ENCODE measurements at places on chromosomes 1 and 21. TPM values are rescaled to one million over a fixed set of nuclear protein-coding genes. Genes with fewer than 3 reads are reported as not detected.
A peak's percentile ranks its signal among the peaks of the same experiment; 100 is the strongest.

- no peak for DNase-seq
Measured at GRCh38 chr1:7300893-7301663, 470.0 kb upstream of the VAMP3 start.

DNA sequence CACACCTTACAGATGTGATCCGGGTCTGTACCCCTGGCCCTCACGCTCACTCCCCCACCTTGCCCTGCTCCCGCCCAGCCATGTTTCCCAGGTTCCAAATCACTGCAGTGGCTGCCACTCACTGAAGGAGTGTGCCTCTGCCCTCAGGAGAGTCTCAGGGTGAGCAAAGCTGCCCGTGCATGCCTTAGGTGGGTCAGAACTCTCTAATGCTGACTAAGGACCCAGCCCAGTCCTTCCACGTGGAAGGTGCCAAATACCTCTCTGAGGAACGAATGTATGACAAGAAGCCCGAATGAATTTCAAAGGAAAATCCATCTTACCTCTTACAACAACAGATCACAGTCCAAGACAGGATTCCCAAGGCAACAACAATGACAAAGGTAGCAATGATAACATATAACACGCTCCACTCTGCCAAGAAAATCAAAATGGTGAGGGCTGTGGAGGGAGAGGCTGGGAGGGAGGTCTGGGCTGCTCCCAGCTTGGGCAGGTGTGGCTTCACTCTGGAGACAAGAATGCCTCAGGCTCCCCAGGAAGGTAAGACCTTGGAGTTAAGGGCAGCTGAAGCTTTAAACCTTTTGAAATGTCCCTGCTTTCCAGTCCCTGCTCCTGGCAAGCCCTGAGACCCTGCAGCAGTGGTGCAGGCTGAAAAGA, 115.2 kb downstream of the KIAA0319L start:
- no peak for DNase-seq

- no peak for DNase-seq
Measured at GRCh38 chr21:35232545-35233176, 183.6 kb upstream of the RUNX1 start.

DNA sequence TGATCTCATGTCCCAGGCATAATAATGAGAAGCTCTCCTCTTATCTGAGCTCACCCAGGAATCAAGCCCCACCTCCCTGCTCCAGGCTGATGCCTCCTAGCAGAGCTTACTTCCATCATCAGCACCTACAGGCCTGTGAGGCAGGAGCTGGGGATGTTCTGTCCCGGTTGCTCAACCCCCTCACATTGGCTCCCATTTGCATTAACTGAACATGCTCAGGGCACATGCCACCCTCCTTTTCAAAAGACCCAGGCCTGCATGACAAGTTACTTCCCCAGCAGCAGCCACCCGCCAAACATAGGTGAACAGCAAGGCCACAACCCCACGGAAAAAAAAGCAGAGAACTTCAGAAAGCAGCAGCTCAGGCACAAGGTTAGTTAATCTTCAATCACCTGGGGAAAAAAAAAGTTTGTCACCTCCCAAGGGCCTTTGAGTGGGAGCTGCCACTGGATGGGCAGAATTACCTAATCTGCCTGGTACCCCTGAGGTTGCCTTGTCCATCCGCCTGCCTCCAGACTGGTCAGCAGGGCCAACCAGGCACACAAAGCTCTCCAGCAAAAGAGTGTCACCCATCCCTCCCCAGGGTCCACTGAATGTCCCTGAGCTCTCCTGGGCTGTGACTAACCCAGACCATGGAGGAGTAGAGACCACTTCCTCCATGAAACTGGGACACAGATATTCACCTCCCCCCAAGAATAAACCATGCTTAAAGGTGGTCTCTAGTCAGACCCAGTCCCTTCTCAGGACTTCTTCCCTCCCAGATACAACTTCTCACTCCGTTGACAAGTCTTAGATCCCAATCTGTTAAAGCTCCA, 4.4 kb downstream of the KCNN3 start:
- DNase-seq, result no peak

- no peak for DNase-seq
Measured at GRCh38 chr1:212754193-212754592, 37.4 kb downstream of the NSL1 start.

DNA sequence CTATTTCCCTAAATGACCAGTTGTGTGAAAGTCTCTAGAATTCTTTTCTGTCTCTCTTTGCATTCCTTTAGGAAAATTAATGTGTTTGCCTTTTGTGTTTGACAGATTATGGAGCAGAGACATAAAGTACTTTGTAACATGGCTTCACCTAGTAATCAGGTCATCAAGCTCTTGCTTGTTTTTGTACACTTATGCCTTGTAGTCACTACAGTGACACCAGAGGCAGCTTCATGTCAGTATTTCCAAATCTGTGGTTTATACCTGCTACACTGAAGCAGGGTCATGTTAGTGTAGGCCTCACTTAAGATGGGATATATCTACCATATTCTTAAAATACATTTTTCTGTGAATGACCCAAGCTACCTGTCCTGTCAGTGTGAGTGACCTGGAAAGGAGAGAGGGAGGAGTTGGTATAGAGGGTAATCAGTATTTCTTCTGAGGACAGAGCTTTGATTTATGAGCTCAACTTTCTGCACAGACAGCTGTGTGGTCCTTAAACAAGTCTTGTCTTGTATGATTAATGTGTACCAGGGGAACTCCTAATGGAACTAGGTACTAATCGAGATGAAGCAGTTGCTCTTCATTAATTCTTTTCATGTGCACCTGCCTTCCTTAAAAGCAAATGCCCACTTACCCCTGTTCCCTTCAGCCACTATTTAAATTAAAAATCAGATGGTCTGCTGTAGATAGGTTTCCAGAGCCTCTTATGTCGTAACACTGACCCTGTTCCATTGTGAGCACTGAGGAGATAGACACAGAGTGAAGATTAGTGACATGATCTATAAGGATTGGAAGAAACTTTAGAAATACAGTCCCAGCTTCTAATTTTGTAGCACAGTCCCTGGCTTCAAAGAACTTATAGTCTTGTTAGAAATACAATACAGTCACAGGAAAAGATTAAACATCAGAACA, 45.7 kb downstream of the MACO1 start:
- peak; percentile 7 for DNase-seq

DNA sequence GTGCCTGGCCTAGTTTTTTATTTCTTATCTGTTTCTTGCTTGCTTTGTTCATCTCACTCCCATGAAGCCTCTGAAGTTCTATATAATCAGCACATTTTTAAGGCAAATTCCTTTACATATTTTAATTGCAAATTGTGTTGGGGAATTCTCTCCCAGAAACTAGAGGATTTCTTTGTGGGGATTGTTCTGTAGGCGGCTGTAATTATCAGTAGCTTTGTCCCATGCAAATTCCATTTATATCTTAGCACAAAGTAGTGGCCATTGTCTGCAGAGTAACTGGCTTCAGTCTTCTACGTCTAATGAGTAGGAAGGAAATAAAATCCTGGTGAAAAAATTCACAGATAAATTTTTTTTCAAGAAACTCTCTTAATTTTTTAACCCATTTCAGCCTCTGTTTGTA, 35.7 kb downstream of the CLEC20A start:
- no peak for DNase-seq

DNA sequence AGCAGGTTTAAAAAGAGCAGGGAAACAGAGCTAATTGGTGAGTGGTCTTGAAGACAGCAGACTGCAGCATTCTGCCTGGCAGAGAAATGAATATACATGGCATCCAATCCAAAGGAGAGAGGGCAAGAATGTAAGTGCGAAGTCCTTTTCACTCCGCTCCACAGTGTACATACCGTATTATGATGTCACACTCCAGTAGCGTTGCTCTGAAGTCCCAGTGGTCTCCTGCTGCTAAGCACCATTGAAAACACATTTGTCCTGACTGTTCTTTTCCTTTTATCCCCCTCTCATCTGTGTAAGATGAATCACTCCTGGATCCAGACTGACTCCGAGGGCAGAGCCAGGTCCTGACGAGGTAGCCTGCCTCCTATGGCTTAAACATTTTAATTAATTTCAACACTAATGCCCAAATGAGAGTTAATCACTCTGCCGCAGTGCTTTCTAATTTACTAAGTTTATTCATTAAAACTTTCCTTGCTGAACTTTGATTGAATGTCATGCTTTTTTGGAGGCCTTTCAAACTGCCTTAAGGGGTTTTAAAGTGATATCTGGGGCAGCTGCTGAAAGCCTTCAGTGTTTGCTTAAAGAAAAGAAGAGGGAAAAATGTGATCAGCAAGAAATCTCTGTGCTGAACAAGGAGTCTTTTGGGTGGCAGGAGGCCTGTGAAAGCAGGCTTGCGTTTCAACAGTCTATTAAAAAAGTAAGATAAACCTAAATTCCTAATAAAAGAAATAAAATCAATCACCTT, 227.2 kb downstream of the ATG4C start:
- DNase-seq, result no peak

DNA sequence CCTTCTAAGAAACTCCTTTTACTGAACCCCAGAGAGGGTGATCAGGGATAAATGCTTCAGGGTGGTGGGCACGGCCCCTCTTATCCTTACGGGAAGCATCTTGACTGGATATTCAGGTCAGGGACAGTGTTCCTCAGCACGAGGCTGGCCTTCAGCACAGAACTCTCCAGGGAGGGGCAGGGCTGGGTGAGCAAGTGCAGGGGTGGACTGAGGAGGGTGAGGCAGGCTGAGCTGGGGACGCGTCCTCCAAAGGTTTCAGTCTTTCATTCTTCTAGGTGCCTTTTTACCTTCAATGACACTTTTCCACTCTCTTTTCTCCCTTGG, 52.3 kb downstream of the RASSF5 start:
- no peak for DNase-seq

DNA sequence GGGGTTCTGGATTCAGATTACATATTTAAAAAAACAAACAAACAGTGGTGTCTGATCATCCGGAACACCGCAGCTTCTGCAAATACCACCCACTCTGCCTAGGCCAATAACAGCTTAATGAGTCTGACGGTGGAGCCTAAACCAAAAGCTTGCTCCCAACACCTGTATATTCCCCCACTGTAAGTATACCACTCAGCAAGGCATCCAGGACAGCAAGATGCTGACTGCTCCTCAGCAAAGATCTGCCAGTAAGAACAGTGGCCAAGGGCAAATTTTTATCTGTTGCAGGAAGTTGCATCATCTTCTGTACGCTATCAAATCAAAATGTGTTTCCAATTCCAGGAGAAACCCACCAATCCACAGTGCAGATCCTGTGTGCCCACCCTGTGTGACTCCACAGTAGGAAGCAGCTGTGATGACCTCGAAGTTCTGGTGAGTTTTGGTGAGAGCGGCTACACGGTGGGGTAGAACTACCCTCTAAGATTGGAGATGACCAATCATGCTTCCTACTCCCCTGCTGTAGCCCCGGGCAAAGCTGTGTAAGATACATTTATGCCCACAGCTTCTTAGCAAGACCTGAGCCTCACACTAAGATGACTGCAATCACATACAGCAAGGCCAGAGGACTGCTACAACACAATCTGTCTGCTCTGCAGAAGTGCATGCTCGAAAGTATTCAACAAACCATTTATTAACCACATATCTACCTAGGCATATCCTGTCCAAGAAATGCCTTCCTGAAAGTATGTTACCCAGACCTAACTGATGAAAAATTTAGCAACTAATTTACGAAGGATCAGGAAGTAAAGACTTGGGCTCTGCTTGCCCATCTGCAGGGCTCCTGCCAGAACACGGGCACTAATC, 30.5 kb downstream of the SIPA1L2 start:
- no peak for DNase-seq

The CD84 gene
- 135 TPM for total RNA-seq

All from CD4-positive, CD25-positive, alpha-beta regulatory T cell (primary cell).